ENCODE measurements at places on chromosomes 7 and 10.

GRCh38 chr7:32378988-32379387 lies 111.2 kb downstream of the LSM5 start:
- DNase-seq, result no peak

- no peak for DNase-seq
These were observed 5.9 kb upstream of the CAV1 start for GRCh38 chr7:116518961-116519360.

DNA sequence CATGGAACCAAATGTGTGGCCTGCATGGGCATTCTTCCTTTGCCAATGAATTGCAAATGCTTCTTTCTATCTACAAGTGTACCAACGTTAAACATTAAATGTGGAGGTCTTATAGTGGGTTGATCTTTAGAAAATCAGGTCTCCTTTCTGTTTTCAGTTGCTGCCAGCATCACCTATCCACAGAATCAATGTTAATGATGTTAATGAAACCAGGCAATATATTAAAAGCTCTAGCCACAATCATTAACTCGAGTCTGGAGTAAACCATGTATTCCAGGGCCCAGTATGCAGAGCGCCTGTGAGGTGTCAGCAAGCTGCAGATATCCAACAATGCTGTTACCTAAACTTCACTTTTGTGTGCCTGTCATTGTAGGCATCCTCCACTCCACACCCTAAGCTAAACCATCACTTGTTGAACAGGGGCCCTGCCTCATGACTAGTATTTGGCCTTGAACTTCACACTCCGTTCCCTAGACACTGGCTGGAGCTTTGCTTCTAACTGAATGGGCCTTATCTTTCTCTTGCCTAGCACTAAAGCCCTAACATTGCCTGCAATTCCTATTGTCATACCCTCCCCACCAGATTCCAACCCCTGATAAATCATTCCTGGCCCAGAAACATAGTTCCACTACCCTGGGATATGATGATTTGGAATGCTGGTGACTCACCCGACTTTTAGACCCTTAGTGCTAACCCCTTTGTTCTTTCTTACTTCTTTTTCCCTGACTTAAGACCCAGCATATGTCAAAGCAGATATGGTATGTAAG lies 24.3 kb upstream of the ITGB8 start:
- no peak for DNase-seq

DNA sequence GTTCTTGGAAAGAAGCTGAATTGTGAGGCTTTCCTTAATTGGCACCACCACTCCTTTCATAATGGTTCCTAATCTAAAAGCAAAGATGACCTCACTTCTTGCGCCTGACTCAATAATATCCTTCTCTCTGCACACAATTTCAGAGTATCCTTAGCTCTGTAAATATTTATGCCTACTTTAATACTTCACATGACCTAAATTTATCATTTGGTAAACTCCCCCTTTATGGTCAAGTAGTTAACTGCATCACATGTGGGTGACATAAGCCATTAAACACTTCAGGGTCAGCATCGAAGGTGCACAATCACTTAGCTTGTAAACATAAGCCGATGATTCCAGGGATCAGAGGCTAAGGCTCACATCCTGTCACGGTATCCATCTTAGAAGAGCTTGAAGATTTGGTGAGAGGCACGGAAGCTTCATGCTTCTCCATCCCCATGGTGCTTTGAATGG lies 7.3 kb upstream of the RHOBTB1 start:
- no peak for DNase-seq

GRCh38 chr7:107836237-107837144 lies 33.5 kb upstream of the SLC26A3 start:
- DNase-seq, result no peak

- no peak for DNase-seq
These were observed 29.0 kb downstream of the GSTO2 start for GRCh38 chr10:104297697-104298660.

DNA sequence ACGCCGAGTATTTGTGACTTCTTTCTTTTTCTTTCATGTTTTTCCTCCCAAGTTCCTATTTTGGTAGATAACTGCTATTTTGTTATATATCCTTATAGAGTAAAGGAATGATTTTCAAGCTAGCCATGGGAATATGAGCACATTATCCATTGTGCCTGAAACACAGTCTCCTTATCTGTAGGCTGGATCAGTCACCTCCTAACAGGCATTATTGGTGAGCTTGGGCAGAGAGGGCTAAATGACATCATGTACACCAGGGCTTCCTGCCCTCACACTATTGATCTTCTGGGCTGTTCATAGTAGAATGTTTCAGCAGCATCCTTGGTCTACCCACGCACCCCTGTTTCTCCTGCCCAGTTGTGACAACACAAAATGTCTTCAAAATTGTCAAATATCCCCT lies 88.1 kb upstream of the CTBP2 start:
- no peak for DNase-seq

- DNase-seq, result no peak
These were observed 539.7 kb upstream of the KCND2 start for GRCh38 chr7:119733127-119733879.

- no peak for DNase-seq
These were observed 44.6 kb upstream of the TES start for GRCh38 chr7:116165717-116166116.

DNA sequence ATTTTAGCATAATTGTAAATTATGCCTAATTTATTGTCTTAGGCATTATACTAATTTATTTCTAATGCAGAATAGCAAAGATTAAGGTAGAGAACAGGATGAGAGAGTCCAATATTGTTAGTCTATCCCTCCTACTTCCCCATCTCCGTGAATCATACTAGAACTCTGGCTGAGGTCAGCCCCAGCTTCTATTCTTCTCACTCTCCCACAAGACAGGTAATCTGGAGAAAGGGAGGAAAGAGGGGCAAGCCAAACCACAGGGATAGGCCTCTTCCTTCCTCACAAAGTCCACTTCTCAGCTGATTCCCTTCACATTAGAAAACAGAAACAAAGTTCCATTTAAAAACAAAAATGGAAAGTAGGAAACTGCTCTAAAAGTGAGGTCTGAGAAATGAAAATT lies 117.5 kb upstream of the LAMB4 start:
- DNase-seq, result no peak

- DNase-seq, result no peak
These were observed 15.7 kb downstream of the PPP1R3C start for GRCh38 chr10:91617072-91617609.

GRCh38 chr7:129675521-129675920 lies 64.0 kb downstream of the NRF1 start:
- DNase-seq, result no peak

DNA sequence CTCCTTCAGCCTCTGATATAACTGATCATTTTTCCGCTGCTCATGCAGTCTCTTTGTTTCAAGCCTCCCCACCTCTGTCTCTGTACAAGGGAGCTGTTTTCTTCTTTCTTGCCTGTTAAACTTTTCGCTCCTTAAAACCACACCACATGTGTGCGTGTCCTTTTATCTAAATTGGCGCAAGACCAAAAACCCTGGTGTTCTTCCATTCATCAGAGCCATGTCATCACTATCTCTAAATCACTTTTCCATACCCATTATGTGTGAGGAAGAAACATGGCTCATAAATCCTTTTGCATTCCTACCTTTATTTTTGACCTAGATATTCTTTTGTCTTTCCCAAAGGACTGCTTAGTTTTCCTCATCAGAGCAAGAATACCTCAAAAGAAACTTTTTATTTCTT lies 239.0 kb upstream of the IMMP2L start:
- DNase-seq, result no peak

GRCh38 chr7:30321882-30322192 lies 37.4 kb downstream of the ZNRF2 start:
- DNase-seq, result no peak

DNA sequence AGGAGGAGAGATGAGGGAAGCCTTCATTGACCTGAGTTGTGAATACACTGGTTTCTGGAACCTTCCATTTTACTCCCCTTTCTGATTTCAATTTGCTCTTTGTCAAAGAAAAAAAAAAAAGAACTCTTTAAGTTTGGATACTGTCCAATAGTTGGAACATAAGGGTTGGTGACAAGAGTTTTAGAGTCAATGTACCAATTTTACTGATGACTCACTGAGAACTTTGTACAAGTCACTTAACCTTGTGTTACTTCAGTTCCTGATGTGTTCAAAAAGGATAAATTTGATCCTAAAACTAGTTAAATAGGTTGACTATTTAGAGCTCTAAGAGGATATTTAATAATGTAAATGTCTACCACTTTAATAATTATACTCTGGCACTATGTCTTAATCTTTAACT lies 4.1 kb upstream of the CDK14 start:
- no peak for DNase-seq

DNA sequence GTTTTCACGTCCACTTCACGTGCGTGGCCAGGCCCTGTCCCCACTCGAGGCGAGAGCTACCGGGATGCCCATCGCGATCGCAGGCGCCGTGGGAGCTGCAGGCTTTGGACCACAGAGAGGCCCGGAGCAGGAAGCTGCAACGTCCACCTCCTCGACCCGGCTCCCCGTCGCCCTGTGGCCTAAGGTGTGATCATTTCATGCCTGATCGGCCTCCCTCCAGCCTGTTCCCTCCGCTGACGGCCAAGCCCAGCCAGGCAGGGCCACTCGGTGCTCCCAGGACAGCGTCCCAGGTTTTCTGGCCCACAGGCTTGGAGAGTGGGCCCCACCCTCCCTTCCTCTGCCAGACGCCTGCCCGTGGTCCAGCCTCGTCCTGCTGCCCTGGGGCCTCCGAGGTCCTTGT lies 19.6 kb downstream of the KNDC1 start:
- DNase-seq, result no peak

DNA sequence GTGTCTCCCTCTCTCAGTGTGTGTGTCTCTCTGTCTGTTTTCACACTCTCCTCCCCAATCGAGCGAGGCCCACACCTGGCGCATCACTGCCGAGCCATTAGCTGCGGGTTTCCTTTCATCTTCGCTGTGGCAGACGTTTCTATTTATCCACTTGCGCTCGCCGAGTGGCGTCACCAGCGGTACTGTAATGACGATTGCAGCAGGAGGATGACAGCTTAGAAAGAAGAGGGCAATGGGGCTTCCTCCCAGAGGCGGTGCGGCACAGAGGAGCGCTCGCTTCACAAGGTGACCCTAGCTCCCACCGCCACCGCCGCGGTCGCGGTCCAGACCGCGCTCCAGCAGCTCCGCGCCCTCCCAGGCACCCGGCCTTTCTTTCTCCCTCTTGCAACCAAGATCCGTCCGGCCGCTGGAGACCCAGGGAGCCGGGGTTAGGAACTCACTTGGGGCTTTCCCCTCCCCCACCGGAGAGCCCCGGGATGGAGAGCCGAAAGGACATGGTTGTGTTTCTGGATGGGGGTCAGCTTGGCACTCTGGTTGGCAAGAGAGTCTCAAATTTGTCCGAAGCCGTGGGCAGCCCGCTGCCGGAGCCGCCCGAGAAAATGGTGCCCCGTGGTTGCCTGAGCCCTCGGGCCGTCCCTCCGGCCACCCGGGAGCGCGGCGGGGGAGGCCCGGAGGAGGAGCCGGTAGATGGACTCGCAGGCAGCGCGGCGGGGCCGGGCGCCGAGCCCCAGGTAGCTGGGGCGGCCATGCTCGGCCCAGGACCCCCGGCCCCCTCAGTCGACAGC lies at the start of gene EVX1:
TSS of gene EVX1 (plus strand) at position 248 of the 785 bp plus-strand sequence. CDS start at position 477, 229 bp downstream.
- no peak for DNase-seq

GRCh38 chr7:18580950-18581349 lies 85.4 kb downstream of the HDAC9 start:
- no peak for DNase-seq

DNA sequence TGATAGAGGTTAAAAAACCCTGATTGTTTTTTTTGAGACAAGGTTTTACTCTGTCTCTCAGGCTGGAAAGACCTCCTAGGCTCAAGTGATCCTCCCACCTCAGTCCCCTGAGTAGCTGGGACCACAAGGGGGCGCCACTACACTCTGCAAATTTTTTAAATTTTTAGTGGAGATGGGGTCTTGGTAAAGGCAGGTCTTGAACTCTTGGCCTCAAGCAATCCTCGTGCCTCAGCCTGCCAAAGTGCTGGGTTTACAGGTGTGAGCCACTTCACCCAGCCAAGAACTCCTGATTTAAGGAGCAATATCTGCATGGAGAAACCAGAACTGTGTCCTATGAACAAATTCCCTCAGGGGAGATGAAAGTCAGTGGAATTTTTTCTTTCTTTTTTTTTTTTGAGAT lies 7.3 kb upstream of the KLHDC10 start:
- no peak for DNase-seq

- DNase-seq, result no peak
These were observed 31.6 kb upstream of the PBLD start for GRCh38 chr10:68364101-68364886.

DNA sequence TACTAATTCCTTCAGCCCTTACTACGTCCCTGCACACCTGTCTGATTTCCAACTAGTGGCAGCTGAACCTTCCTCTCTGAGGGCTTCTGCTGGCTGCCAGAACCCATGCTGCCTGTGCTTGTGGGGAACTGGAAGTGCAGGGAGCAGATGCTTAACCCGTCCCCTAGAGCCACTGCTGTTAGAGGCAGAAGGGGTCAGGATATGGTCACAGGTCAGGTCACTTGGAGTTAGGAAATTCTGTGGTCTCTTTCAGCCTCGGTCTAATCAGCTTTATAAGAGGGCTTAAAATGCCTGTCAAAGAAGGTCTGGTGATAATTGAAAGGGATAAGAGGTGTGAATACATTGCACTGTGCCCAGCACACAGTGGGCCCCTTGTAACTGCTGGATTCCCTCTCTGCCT lies 82.0 kb downstream of the PLPP4 start:
- no peak for DNase-seq

GRCh38 chr10:13371897-13372470 lies 23.9 kb upstream of the SEPHS1 start:
- peak; percentile 69 for DNase-seq

DNA sequence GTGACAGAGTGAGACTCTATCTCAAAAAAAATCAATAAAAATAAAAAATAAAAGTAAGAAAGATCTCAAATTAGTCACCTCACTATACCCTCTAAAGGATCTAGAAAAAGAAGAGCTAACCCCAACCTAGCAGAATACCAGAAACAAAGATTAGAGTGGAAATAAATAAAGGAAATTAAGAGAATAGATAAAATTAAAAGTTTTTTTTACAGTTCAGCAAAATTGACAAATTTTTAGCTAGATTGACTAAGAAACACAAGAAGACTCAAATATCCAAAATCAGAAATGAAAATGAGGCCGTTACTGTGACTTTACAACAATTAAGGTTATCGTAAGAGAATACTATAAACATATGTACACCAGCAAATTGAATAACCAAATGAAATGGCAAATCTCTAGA lies 29.1 kb downstream of the KCTD7 start:
- no peak for DNase-seq

GRCh38 chr7:146346096-146346495 lies 229.5 kb downstream of the CNTNAP2 start:
- no peak for DNase-seq

DNA sequence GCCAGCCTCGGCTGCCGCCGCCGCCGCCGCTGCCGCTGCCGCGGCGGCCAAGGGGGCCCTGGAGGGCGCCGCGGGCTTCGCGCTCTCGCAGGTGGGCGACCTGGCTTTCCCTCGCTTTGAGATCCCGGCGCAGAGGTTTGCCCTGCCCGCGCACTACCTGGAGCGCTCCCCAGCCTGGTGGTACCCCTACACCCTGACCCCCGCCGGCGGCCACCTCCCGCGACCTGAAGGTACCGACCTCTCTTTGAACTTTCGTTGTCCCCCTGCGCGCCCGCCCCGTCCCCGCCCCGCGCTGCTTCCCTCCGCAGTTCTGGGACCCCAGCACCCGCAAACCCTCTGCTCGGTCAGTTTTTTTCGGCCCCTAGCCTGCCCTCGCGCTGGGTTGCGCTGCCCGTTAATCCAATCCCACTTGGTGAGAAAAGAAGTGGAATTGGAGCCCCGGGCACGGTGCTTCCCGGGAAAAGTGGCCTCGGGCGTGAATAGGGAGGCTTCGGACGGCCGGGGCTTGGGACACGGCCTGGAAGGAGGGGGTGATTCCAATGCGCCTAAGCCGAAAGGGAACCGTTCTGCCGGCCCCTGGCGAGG lies 543 bp downstream of the HMX3 start:
- no peak for DNase-seq

GRCh38 chr7:15643000-15643705 lies 43.3 kb downstream of the MEOX2 start:
- DNase-seq, result no peak

Measured in LNCaP clone FGC (cell line).